Activated CD4-positive, alpha-beta T cell treated with anti-CD3 and anti-CD28 coated beads for 36 hours (primary cell): ENCODE measurements at places on chromosomes 12 and 14. TPM values are rescaled to one million over a fixed set of nuclear protein-coding genes. Genes with fewer than 3 reads are reported as not detected.
A peak's percentile ranks its signal among the peaks of the same experiment; 100 is the strongest.

CCDC38 gene
- 0.21 TPM for total RNA-seq

BEGAIN gene
- total RNA-seq, result 3.5 TPM

HOXC13 gene
- total RNA-seq, result not detected

GRCh38 chr12:67988601-67989021 is 636 bp upstream of the IFNG-AS1 start:
- DNase-seq, result no peak

DNA sequence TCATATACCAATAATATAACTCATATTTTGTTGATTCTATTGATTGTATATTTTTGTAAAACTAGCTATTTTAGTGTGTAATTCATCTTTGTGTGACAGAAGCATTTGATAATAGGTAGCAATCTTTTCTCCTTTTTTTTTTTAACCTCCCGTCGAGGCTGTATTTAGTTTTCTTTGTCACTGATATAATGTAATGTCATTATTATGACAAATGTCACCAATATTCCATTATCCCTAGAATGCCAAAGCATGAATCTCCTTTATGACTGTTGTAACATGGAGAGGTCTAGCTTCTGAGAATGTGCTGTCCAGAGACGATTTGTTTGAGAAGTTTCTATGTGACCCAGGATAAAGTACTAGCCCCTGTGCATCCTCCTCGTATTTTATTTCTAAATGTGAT is 639.0 kb upstream of the ATXN7L3B start:
- DNase-seq, result no peak

DNA sequence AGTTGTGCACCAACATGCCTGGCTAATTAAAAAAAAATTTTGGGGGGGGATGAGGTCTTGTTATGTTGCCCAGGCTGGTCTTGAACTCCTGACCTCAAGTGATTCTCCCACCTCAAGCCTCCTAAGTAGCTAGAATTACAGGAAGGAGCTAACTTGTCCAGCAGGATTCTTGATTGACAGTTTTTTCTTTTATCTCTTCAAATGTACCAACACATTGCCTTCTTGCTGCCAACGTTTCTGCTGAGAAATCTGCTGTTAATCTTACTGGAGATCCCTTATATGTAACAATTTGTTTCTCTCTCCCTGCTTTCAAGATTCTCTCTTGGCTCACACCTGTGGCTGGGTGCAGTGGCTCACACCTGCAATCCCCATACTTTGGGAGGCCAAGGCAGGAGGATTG is 22.4 kb upstream of the MARK3 start:
- no peak for DNase-seq

GRCh38 chr12:97131220-97131981 is 224.3 kb downstream of the NEDD1 start:
- DNase-seq, result no peak

DNA sequence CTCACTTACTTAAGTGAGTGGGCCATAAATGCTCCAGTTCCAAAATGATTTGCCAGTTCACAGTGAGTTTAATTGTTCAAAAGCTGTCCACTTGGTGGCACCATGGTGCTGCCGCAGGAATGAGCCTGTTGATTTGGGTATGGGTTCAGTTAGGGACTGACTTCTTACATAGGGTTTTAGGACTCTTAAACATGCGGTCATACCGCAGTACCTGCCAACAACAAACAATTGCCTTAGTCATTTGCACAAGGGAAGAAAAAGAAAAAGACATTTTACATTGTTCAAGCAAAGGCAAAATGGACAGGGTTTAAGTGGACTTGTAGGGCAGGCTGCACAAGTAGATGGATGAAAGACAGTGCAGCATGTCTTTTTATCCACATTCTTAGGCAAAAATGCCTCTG is 80.0 kb upstream of the DBX2 start:
- DNase-seq, result peak; percentile 67

- DNase-seq, result no peak
Measured at GRCh38 chr12:65594409-65594808, 229.9 kb upstream of the HMGA2 start.

GRCh38 chr14:35867280-35867629 is 41.1 kb downstream of the BRMS1L start:
- no peak for DNase-seq

DNA sequence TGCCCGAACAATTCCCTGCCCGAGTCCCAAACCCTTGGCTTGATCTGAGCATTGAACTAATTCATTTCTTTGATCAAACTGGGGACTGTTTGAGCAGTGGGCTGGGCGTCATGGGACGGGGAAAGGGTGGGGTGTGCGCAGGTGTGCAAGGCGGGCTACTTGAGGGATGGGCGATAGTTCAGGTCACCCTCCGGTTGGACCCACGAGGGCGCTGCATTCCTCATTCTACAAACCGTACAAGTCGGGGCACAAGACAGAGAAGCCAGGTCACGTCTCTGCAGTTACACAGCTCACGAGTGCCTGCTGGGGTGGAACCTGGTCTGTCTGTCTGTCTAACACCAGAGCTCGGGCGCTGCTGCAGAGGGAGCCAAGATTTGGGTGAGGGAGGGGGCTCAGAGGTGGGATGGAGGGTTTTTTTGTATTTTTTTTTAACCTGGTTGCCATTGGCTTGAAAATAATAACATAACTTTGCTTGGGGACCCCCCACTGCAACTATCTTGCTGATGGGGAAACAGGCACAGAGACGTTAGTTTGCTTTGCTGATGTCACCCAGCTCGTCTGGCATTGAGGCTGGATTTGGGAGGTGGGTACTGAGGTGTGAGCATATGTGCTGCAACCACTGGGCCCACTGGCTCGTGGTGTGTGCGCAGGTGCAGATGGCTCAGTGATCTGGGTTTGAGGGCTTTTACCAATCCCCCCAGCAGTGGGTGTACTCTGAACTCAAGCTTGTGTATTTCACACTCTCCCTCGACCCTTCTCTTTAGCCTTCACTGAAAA is 7.6 kb upstream of the RTL1 start:
- DNase-seq, result no peak

- no peak for DNase-seq
Measured at GRCh38 chr14:64684091-64684490, 20.1 kb upstream of the PLEKHG3 start.

- DNase-seq, result no peak
Measured at GRCh38 chr12:659090-659683, 4.1 kb downstream of the NINJ2 start.

DNA sequence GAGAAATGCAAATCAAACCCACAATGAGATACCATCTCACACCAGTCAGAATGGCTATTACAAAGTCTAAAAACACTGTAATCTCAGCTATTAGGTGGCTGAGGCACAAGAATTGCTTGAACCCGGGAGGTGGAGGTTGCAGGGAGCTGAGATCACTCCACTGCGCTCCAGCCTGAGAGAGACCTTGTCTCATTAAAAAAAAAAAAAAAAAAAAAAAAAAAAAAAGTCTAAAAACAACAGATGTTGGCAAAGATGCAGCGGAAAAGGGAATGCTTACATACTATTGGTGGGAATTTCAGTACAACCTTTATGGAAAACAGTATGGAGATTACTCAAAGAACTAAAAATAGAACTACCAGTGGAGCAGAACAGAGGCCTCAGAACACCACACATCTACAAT is 19.0 kb upstream of the ATF7 start:
- DNase-seq, result no peak

DNA sequence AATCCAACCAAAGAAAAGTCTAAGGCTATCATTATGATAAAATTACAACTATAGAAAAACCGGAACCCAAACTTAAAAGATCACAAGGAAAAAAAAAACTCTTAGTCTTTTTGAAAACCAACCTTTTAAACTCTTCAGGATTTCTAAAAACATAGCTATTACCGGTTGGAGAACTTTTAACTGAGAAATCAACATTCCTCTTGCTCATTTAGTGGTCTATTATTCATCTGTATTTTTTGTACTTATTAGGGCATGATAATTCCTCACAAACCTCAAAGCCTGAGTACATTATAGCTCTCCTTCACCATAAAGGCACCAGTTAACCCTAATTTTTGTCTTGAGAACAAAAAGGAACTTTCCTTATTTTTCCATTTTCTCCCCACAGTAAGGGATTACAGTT is 10.4 kb downstream of the LUM start:
- DNase-seq, result no peak

DNA sequence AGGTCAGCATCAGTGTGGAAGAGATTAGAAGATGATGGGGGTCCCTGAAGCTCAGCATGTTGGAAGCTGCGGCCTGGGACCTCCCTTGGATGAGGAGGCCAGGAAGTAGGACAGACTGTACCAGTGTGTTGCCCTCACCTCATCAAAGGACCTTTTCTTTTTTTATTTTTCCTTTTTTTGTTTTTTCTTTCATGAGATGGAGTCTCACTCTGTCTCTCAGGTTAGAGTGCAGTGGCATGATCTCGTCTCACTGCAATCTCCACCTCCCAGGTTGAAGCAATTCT is 16.4 kb upstream of the FAM222A start:
- no peak for DNase-seq

DNA sequence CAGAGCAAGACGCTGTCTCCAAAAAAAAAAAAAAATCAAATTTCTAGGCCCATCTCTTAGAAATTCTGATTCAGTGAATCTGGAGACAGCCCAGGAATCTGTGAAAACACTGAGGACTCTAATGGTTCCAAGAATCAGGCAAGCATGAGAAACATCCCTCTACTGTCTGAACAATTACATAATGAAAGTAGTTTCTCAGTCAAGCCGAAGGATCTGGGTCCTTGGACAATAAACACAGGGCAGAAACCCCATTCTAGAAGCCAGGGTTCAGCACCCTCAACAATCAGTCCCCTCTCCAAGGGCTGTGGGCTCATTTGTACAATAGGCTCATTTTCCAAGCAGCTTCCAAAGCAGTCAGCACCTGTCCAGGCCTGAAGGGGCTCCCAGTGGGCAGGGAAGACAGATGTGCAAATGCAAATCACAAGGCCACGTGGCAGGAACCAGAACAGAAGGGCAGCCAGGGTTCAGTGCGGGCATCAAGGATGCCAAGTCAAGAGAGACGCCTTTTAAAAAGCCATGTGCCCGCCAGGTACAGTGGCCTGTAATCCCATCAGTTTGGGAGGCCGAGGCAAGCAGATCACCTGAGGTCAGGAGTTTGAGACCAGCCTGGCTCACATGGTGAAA is 96.1 kb downstream of the KSR2 start:
- no peak for DNase-seq
